NCI-H345 (cell line): ENCODE measurements at places on chromosomes 16 and 17.

GRCh38 chr17:13671341-13671740 lies 69.6 kb upstream of the HS3ST3A1 start:
- DNase-seq = no peak

GRCh38 chr17:21304091-21304490 lies 19.6 kb downstream of the MAP2K3 start:
- no peak for DNase-seq

- DNase-seq = peak; percentile 36
Measured at GRCh38 chr17:75152922-75153779, 1.2 kb downstream of the JPT1 start.

DNA sequence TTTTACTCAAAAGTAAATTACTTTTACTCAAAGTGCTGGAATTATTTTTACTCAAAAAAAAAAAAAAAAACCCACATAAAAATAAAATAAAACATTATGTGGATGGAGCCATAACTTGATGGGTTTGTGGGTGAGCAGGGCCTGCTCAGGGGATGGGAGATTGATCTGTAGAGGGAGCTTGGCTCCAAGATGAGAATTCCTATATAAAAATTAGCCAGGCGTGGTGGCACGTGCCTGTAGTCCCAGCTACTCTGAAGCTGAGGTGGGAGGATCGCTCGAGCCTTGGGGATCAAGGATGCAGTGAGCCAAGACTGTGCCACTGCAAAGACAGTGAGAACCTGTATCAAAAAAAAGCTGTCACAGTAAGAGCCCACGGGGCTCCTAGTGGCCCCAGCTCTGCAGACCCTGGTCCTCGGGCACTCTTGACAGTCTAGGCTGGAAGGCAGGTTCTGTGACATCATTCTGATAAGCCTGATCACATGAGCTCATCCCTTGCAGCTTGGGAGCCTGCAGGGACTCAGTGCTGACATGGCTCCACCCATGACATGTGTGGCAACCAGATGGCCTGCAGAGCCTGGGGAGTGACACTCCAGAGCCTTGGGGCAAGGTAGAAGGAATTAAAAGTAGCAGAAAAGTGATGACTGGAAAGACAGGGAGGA lies 42.5 kb downstream of the ST3GAL2 start:
- no peak for DNase-seq

DNA sequence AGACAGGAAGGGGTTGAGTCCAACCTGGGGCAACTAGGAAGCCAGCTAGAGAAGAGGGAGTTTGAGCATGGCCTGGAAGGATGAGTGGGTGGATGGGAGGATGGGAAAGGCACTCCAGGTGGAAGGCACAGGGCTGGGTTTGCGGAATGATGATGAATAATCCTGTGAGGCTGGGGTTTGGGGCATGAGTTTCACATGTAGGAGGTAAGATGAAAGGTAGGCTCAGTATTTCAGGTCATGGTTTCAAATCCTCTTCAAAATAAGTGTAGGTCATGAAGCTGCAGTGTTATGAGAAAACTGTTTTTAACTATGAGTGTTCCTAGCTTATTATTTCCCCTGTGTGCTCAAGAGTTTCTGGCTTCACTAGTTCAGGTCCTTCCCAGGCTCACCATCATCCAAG lies 130.3 kb downstream of the SKAP1 start:
- no peak for DNase-seq

- no peak for DNase-seq
Measured at GRCh38 chr17:78366109-78366848, 6.4 kb upstream of the SOCS3 start.

- no peak for DNase-seq
Measured at GRCh38 chr17:15398736-15399331, 57.4 kb upstream of the TEKT3 start.

DNA sequence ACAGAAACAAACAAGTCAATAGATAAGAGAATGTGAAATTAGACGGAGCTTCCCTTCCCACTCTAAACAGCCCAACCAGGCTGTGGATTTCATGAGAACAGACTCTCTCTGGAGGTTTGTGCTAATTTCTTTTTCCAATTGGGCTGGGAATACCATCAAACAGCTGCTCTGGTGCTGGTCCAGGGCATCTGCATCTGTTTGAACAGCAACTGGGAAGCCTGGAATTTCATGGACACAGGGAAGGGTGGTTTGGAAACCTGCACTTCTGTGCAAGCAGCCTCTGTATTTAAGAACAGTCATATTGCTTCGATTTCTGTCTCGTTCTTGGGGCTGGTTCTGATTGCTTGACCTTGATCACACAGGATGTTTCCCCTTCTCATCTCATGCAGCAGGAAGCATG lies 88.7 kb downstream of the FOXL1 start:
- no peak for DNase-seq

DNA sequence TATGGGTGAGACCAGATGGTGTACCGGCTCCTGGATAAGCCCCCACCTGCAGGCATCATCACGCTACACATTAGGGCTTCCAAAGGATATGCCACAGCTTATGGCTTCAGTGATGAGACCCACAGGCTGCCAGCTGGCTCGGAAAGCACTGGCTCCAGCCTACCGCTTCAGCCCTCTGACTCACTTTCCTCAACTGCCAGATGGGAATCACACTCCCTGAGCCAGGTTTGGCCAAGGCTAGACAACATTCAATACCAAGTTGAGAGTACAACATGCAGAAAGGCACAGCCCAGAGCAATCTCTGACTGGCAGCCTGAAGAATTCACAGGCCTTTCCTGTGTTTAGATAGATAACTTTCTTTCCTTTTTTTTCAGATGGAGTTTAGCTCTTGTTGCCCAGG lies 10.3 kb downstream of the CENPV start:
- no peak for DNase-seq

- no peak for DNase-seq
Measured at GRCh38 chr16:84467709-84468108, 36.8 kb downstream of the MEAK7 start.

DNA sequence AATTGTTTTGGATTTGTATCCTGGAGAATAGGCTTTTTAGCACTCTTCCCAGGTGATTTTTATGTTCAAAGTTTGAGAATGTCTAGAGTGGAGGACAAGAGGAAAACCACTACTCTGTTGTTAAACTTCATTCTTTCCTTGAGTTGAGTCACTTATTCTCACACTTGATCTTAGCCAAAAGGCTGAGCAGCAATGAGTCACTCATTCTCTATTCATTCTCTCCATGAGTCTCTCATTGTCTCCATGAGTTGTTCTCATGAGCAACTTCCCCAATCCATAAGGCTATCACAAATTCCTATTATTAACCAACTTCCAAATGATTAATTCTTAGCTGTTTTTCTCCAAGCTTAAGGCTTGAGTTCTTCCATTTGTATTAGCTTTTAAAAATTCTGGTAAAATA lies 1393.3 kb downstream of the CDH8 start:
- no peak for DNase-seq

DNA sequence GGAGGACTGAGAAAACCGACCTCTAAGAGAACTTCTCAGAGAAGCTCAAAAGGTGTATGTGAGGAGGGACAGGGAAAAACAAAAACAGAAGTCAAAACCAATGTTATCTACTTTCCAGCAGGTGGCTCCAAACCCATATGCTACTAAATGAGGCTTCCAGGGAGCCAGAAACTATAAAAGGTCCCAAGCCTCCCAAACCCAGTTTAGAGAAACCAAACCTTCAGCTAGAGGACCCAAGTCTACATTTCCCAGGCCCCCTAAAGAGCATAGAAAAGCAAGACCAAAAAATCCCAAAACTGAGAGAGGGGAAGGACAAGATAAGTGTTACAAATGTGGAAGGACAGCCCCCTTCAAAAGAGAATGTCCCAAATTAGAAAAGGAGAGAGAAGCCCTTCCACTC lies 3.7 kb downstream of the HPR start:
- peak; percentile 4 for DNase-seq

GRCh38 chr16:62967163-62967562 lies 930.9 kb upstream of the CDH8 start:
- DNase-seq = no peak

- no peak for DNase-seq
Measured at GRCh38 chr16:88569614-88569984, 604 bp upstream of the ZC3H18 start.

DNA sequence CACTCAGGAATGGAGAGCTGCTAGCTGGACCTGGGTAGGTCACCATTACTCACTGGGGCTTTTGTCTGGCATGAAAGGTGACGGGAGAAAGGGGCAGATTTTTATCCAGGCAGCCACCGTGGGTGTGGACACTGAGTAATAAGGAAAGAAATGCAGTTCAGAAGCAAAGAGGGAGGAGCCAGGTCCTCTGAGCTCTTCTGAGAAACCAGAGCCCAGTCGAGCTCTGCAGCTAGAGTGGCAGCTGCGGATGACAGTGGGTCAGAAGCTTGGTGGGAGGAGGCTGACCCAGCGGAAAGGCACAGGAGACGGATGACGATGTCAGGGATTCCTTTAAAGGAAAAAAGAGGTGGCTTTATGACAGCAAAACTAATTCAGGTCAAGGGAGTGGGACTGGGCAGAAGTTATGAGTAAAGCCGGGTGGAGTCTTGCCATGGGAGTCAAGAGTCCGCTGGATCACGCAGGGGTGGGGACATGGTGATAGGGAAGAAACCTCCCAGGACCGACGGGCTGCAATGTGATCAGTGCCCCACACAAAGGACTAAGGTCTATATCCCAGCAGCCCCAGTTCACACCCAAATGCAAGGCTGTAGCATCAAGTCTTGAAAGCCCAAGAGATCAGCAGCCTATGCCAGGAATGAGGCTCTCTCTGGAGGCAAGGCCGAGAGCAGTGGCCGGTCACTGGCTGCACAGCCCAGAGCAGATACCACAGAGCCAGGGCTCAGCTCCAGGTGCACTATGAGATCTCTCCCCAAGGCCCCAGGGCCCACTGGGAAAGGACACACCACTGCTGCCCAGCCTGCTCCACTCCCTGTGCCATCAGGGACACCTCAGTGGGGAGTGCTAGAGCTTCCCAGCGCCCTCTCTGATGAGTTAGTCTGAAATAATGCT lies 6.3 kb upstream of the MNT start:
- no peak for DNase-seq

DNA sequence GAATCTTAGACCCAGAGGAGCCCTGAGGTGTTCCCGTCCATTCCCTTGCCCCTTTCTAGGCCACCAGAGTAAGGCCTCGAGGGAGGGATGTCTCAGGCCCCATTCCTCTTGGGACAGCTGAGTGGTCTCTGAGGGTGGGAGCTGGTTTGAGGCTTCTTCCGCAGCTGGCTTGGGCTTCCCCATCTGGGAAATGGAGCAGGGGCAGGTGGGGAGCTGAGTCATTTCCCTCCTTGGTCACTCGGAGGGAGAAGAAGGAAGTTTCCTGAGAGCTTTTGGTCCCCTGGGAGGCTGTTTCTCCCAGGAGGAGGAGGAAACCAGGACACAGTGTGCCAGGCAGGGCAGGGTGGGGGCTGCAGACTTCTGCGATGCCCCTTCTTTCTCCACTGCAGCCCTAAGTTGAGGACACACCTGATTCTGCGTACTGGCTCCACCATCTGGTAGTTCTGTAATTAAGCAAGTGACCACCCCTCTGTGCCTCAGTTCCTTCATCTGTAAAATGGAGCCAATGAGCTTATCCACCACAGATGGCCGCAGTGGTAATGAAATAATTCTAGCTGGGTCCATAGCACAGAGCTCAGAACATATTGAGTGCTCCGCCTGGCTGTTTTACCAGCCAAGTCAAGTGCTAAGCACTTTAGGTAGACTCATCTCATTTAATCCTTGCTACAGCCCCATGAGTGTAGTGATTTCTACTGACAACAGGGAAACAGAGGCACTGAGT lies 1.6 kb upstream of the KCNJ12 start:
- no peak for DNase-seq

DNA sequence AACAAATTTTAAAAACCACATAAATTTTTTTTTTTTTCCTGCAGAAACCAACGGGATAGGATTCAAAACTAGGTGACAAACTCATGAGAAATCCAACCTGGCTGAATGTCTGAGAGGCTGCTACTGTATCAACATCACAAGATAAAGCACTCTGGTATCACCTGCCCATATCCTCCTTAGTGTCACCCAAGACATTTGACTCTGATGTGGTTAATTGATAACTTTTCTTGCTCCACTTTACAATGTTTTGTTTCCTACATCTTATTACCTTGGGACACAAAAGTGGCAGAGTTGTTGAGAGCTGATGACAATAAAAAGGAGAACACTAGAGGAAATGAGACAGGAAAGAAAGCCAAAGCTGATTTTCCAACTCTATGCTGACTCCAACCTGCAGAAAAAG lies 4.0 kb upstream of the FBXL20 start:
- no peak for DNase-seq

GRCh38 chr16:54506214-54506580 lies 219.6 kb upstream of the IRX3 start:
- no peak for DNase-seq

- no peak for DNase-seq
Measured at GRCh38 chr16:83602761-83603722, 204.7 kb upstream of the HSBP1 start.

- peak; percentile 87 for DNase-seq
Measured at GRCh38 chr17:17823433-17824118, 13.2 kb downstream of the SREBF1 start.

- DNase-seq = no peak
Measured at GRCh38 chr16:19757026-19757425, 39.0 kb downstream of the IQCK start.

DNA sequence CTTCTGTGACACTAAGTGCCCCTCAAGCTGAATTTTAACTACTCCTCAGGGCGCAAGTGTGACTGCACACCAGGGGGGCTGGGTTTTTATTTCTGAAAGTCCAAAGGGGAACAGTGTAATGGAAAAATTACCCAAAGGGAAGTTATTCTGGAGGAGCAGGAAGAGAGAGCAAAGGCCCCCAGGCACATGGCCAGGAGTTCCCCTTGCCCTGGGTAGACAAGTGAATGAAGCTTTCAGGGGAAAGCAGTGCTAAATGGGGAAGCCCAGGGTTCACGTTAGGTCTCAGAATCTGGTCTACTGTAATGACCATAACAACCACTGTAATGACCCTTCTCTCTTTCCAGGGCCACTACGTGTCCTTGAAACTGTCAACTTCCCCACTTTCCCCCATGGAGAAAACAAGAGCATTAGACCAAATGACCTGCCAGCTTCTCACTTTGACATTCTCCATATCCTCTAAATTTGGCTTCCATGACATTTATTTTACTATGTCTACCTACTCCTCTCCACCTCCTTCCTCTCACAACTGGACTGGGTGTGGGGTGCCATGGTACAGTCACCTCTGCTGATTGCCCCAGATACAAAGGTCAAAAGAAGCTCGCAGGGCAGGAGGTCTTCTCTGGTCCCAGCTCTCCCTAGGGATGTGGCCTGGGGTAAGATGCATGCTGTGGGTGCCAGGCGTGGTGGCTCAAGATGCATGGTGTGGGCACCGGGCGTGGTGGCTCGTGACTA lies 34.1 kb upstream of the MMP2 start:
- DNase-seq = no peak

DNA sequence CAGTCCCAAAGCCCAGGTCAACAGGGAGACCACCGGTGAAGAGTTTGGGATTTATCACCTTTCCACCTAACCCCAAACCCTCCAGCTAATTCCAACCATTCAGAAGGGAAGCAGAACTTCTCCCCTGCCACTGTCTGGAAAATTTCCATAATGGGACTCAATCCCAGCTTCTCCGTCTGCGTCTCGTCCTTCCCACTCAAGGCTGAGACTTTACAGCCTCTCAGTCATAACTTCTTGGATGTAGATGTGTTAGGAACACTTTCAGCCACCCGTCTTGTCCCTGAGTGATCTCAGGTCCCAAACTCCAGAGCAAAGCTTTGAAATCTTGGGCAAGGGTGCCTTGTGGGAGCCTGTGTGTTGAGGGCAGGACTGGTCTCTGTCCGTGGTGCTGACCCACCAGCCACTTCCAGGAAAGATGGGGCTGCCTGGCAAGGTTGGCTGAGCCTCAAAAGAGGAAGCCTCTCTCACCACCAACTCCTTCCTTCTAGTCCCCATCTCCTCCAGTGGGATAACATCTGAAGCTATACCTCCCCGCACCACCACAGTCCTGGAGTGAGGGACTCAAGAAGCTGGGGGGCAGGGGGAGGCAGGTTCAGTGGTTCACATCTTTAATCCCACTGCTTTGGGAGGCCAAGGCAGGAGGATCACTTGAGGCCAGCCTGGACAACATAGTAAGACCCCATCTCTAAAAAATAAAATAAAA lies 9.3 kb downstream of the GAS2L2 start:
- DNase-seq = no peak
